ENCODE measurements at places on chromosomes 1 and 21.

DNA sequence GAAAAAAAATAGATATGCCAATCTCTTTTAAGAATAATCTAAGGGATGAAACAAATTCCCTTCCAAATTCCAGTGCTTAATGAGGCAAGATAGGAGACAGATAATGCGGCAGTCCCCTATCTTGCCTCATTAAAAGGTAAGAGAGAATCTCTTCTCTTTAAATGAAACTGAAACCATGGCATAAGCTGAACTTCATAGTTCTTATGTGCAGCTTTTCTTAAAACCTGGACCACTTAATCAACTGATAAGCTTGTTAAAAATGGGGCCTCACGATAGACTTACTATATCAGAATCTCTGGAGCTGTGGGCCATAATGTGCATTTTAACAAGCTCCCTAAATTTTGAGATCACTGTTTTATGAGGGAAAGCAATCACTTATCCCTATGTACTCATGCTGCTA, 79.2 kb downstream of the NIBAN1 start:
- DNase-seq = no peak

GRCh38 chr1:41955461-41956159, 36.9 kb upstream of the HIVEP3 start:
- peak; percentile 72 for DNase-seq

DNA sequence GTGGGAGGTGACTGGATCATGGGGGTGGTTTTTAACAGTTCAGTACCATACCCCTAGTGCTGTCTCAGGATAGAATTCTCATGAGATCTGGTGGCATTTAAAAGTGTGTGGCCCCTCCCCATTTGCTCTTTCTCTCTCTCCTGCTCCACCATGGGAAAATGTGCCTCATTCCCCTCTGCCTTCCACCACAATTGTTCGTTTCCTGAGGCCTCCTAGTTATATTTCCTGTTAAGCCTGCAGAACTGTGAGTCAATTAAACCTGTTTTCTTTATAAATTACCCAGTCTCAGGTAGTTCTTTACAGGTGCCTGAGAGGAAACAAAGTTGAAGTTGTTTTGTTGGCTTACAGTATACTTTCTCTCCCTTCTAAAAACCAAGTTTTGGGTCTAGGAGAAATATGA, 23.1 kb upstream of the SLC22A15 start:
- no peak for DNase-seq

DNA sequence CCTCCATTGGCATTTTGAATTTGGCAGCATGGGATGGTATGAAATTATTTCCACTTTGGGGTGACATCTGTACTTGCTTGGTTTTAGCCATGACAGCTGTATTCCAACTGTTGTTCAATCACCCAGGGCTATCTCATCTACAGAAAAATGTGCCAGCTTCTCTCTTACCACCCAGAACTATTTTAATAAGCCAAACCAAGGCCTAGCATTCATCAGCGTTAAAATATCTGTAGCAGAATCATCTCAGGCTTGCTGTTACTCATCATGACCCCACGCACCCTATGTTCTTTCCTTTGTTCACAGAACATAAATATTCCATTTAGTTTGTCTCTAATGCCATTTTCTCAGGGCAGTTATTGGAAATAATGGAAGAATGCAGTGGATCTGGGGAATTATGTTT, 49.8 kb downstream of the GIPC2 start:
- DNase-seq = peak; percentile 61

- no peak for DNase-seq
These were observed 27.3 kb upstream of the LRRC52 start for GRCh38 chr1:165516469-165516868.

DNA sequence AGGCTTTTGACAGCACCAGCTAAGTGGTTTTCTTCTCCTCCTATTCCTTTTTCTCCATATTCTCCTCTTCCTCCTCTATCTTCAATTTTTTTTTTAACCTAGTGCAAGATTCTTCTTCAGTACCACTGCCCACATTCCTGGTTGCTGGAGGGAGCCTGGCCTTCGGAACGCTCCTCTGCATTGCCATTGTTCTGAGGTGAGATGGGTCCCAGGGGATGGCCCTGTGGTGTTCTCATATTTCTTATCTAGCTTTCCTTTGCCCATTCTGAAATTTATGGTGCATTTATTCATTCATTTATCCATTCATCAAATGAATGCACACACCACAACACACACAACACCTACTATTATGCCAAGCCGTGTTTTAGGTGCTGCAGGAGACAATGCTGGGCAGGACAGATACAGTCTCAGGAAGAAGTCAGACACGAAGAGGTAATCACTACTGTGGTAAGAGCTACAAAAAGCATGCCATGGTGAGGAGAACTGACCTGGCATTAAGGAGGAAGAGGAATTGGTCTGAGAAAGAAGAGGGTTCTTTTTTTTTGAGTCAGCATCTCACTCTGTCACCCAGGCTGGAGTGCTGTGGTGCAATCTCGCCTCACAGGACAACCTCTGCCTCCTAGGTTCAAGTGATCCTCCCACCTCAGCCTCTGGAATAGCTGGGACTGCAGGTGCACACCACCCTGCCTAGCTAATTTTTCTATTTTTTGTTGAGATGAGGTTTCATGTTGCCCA, 47.5 kb upstream of the TDRD10 start:
- no peak for DNase-seq

DNA sequence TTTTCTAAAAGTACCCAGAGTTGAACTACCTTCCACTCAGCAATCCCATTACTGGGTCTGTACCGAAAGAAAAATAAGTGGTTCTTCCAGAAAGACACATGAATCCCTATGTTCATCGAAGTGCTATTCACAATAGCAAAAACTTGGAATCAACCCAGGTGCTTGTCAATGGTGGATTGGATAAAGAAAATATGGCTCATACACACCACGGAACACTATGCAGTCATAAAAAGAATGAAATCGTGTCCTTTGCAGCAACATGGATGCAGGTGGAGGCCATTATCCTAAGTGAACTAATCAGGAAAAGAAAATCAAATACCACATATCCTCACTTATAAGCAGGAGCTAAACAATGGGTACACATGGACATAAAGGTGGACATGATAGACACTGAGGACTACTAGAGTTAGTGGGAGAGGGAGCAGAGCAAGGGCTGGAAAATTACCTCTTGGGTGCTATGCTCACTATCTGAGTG, 32.9 kb upstream of the JUN start:
- DNase-seq = no peak

GRCh38 chr1:51234721-51235425, 1.2 kb upstream of the RNF11 start:
- no peak for DNase-seq

DNA sequence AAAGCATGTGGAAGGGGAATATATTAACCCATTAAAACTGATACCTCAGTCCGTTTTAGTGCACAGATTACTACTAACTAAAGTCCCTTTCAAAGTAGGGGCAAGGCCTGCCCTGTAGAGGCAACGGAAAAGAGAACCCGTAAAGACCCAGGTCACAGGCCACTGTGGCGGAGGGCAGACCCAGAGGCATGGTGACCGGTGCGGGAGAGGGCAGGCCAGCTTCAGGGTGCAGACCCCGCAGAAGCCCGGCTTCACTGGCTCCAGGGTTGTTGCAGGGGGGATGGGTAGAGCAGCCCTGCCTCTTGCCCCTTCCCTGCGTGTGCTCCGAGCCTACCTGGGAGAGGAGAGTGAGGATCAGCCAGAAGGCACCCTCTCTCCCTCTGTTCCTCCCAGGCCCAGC, 17.7 kb downstream of the CNTN2 start:
- DNase-seq = no peak

- no peak for DNase-seq
These were observed 37.7 kb downstream of the RRP1 start for GRCh38 chr21:43827015-43827611.

GRCh38 chr1:59544615-59545293, 247.9 kb downstream of the FGGY start:
- DNase-seq = no peak

DNA sequence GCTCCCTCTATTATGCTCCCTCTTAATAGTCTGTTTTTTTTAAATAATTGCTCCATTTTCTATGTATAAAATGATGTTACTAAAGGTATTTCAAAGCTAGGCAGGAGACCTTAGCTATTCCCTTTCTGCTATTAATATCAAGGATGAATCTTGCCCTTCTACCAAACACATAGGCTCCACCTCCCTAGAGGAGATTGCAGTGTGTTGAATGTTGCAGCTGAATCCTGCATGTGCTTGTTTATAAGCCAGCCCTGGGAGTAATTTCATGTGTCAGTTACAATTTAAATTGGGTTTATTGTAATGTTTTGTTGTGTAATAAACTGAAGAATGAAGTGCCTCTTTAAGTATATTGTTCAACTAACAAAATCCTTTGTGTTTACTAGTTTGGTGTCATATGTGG, 66.0 kb downstream of the TMEM200B start:
- DNase-seq = no peak

GRCh38 chr1:33636209-33636608, 163.8 kb downstream of the ZSCAN20 start:
- DNase-seq = no peak

- no peak for DNase-seq
These were observed 70.2 kb downstream of the KIF14 start for GRCh38 chr1:200550367-200550766.

GRCh38 chr21:44681861-44682579, at the start of gene KRTAP12-1:
KRTAP12-1 (minus strand) TSS chr21:44682163; CDS start chr21:44682123, 40 bp downstream.
- DNase-seq = no peak

DNA sequence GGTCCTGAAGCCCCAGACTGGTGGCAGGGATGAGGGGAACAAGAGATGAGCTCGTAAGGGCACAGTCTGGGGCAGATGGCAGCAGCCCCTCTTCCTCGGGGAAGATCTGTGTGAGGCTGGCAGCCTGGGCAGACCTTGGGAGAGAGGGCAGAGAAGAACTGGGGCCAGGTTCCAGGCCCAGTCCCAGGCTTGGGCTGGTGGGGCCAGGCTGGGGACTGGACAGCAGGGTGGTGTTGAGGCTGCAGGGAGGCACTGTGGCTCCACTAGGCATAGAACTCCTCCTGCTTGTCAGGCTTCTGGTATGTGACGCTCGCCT, 35.7 kb downstream of the SDC3 start:
- DNase-seq = no peak

DNA sequence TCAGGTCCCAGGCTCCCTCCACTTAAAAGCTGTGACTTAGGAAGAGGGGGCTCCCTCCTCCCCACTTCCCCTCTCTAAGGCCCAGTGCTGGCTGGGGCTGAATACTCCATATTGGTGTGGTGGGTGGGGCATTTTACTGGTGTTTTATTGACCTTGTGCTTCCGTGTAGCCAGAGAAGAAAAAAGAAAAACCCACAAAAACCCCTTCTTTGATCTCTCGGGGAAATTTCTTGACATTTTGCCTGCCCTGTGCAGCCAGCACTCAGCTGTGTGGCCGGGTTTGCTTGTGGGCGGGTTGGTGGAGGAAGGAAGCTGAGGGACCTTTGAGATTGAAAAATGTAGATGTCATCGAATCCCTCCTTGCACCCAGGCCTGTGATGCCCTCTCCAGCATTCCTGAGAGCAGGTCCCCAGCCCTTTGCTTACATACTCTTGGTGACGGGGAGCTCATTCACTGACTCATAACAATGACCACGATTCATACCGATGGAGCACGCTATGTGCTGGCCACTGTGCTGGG, 24.8 kb downstream of the TNFRSF8 start:
- no peak for DNase-seq

DNA sequence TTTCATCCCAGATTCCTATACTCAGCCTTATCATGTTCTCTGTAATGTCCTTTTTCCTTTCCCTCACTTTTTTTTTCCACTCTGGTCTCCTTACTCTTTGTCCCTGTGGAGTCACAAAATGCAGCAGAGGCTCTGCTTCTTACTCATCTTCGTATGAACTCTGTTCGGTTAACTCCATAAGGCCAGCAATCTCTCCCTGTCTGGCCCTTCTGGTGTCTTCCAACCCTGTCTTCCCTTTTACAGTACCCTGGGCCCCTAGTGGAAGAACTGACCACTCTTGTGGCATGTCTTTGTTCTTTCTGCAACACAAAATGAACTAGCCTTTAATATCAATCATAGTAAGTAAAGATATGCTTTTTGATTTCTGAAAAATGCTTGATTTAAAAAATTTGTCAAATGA, 7.1 kb downstream of the CD101 start:
- no peak for DNase-seq

GRCh38 chr1:206521127-206521526, 13.8 kb downstream of the RASSF5 start:
- DNase-seq = no peak

GRCh38 chr1:184386312-184387068, at the start of gene C1orf21:
C1orf21 (plus strand) TSS chr1:184387029; CDS start chr1:184477510, 90,481 bp downstream.
- DNase-seq = no peak

- no peak for DNase-seq
These were observed 19.5 kb upstream of the PUM1 start for GRCh38 chr1:31084782-31085569.

GRCh38 chr1:219398815-219399396, 214.0 kb downstream of the ZC3H11B start:
- DNase-seq = no peak

GRCh38 chr1:175673371-175674150, 69.8 kb downstream of the TNR start:
- DNase-seq = no peak

GRCh38 chr1:238606457-238606856, 715.7 kb upstream of the ZP4 start:
- DNase-seq = no peak

- no peak for DNase-seq
These were observed 7.9 kb downstream of the CEPT1 start for GRCh38 chr1:111147948-111148347.

Data from AG04449 (cell line).